Effector memory CD4-positive, alpha-beta T cell (primary cell): ENCODE measurements at places on chromosomes 1 and 21.

DNA sequence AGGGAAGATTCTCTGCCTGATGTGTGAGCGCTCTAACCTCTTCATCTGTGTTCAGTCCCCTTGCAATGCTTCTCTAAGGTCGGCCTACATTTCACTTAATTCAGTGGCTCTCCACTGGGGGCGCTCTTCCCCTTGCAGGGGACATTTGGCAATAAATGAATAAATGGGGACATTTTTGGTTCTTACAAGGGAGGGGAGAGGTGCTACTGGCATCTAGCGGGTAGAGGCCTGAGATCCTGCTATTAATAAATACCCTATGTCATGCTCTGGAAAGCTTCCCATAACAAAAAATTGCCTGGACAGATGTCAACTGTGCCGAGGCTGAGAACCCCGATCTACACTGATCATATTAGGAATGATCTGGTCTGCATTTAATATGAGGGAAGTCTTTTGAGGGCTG, 25.9 kb upstream of the DNAJC11 start:
- DNase-seq = peak; percentile 5
- H3K27ac ChIP-seq = no peak overlapping the region
- H3K4me3 ChIP-seq = no peak overlapping the region
- no peaks in the 10 kb centered on the region for H3K27me3 ChIP-seq
- no peaks in the 10 kb centered on the region for H3K36me3 ChIP-seq

DNA sequence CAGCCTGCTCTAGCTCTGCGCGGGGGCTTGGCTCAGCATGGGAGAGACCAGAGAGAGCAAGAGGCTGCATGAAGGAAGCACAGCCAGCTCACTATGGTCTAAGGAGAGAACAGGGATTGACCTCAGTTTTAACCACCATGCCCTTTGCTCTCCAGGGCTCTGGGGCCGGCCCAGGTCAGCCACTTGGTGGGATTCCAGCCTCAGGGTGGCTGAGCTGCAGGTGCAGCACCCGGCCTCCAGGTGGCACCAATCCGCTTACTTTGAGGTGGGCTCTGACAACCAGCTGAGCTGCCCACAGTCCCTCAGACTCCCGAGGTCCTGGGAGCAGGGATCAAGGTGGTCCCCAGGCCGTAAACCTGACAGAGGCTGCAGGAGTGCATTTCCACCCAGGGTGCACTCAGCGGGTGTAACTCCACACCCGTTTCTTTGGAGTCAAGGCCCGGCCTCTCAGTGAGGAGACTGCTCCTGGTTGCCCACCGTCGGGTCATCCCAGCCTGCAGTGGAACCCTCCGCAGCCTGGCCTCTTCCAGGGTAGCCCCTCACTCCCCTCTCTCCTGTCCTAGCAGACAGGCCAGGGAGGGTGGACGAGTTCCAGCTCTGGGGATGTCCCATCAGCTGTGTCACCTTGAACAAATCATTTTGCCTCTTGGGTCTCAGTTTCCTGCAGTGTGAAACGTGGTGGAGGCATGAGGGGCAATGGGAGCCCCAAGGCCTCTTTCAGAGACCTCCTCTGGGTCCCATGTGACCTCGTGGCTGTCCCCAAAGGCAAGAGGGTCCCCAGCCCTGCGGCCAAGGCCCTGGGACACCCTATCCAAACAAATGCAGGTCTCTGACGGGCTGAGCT, 607 bp upstream of the LGR6 start:
- H3K27me3 ChIP-seq = peaks cover 12% of the 10 kb centered on the region
- H3K36me3 ChIP-seq = no peaks in the 10 kb centered on the region
- no peak overlapping the region for H3K27ac ChIP-seq
- peak; percentile 15 for DNase-seq
- no peak overlapping the region for H3K4me3 ChIP-seq
- H3K4me1 ChIP-seq = peaks cover 10% of the 10 kb centered on the region

- peaks cover 14% of the 10 kb centered on the region for H3K36me3 ChIP-seq
- no peak for DNase-seq
- H3K27ac ChIP-seq = no peak overlapping the region
- H3K4me1 ChIP-seq = no peaks in the 10 kb centered on the region
- no peak overlapping the region for H3K4me3 ChIP-seq
- no peaks in the 10 kb centered on the region for H3K27me3 ChIP-seq
These were observed 64.2 kb downstream of the GPR137B start for GRCh38 chr1:236206548-236206947.

DNA sequence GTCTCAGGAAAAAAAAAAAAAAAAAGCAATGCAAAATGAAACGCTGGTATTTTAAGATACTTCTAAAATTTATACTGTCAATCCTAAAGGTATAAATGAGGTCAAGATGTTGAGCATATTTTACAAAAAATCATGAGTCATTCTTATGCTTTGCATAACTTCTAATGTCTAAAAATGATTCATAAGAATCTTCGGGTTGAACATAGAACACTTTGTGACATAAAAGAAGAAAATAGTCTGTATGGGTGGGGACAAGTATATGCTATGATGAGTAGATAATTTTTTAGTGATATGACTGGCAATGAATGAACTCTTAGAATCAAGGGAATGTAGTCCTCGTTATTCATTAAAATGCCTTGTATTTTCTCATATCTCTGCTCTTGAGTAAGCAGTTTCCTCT, 416.9 kb upstream of the USP24 start:
- no peaks in the 10 kb centered on the region for H3K27me3 ChIP-seq
- no peak for DNase-seq
- H3K27ac ChIP-seq = no peak overlapping the region
- no peaks in the 10 kb centered on the region for H3K36me3 ChIP-seq

DNA sequence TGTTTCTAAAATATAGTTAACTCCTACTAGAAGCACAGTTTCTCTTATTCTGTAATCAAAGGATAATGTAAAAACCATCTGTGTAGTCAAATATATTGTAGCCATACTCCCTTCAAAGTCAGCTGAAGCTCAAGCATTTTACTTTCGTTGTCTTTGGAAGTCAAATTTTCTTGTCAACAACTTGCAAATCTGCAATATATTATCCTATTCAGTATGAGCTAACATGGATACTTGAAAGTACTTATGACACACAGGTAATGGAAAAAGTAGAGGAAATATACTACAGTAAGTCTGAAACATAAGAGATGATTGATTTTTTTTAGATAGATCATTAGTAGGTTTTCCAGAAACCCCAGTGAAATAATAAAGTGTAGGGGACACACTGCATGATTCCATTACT, 121.5 kb downstream of the COL24A1 start:
- H3K27ac ChIP-seq = no peak overlapping the region
- no peak overlapping the region for H3K4me3 ChIP-seq
- no peaks in the 10 kb centered on the region for H3K4me1 ChIP-seq
- no peak for DNase-seq
- H3K36me3 ChIP-seq = no peaks in the 10 kb centered on the region
- no peaks in the 10 kb centered on the region for H3K27me3 ChIP-seq

- H3K4me3 ChIP-seq = no peak overlapping the region
- no peak for DNase-seq
- H3K4me1 ChIP-seq = peaks cover 48% of the 10 kb centered on the region
- H3K27me3 ChIP-seq = no peaks in the 10 kb centered on the region
These were observed 32.3 kb downstream of the C21orf91 start for GRCh38 chr21:17786851-17787181.

GRCh38 chr1:115922801-115923200, 53.5 kb upstream of the SLC22A15 start:
- H3K4me1 ChIP-seq = no peaks in the 10 kb centered on the region
- no peak overlapping the region for H3K27ac ChIP-seq
- no peak overlapping the region for H3K4me3 ChIP-seq
- DNase-seq = no peak

DNA sequence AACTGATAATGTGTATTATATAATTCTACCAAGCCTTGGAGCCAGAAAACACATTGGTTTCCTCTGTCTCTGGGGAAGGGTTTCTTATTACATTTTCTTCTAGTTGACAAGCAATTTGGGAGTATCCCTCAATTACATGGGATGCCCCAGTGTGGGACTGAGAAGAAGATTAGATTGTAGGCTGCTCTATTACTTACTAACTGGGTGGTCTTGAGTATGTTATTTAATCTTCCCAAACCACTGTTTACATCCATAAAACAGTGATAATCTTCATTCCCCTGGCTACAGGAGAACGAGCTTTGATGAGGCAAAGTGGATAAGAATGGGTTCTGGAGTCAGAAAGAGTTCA, 105.8 kb downstream of the TSEN15 start:
- no peak overlapping the region for H3K27ac ChIP-seq
- DNase-seq = no peak
- no peaks in the 10 kb centered on the region for H3K4me1 ChIP-seq
- no peak overlapping the region for H3K4me3 ChIP-seq
- H3K36me3 ChIP-seq = no peaks in the 10 kb centered on the region
- H3K27me3 ChIP-seq = peaks cover 3% of the 10 kb centered on the region

DNA sequence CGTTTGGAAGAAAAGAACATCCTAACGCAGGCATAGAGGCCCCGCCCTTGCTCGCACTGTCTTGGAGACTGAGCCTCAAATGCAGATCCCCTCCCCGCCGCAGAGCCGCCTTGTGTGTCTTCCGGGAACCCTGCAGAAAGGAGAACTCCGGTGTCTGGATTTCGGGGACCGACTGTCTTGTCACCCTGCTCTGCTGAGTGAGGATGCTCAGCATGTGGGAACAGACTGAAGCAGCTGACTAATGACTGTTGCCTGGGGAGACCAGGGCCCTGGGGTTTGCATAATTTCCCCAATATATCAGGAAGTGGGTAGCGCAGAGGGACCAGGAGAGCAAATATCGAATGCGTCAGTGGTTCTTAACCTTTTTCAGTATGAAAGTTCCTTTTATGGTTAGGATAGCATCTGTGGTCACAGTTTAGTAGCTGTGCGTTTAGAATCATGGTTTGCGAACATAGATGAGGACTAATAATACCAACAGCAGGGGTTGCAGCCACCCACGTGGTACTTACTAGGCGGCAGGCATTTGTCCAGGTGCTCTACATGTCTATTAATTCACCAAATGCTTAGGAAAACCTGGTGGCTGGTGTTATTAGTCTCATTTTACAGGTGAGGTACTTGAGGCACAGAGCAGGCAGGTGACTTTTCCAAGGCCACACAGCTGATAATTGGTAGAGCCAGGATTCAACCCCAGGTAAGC, 14.3 kb downstream of the GPR137B start:
- no peak overlapping the region for H3K27ac ChIP-seq
- H3K4me3 ChIP-seq = no peak overlapping the region
- no peaks in the 10 kb centered on the region for H3K36me3 ChIP-seq

- H3K4me3 ChIP-seq = no peak overlapping the region
- H3K27ac ChIP-seq = no peak overlapping the region
- H3K36me3 ChIP-seq = no peaks in the 10 kb centered on the region
- H3K4me1 ChIP-seq = peaks cover 11% of the 10 kb centered on the region
- DNase-seq = no peak
These were observed 511 bp upstream of the SNX27 start for GRCh38 chr1:151611288-151611790.

GRCh38 chr1:48560116-48560515, 88.1 kb upstream of the SPATA6 start:
- no peak for DNase-seq
- no peaks in the 10 kb centered on the region for H3K4me1 ChIP-seq
- H3K4me3 ChIP-seq = no peak overlapping the region
- no peak overlapping the region for H3K27ac ChIP-seq

DNA sequence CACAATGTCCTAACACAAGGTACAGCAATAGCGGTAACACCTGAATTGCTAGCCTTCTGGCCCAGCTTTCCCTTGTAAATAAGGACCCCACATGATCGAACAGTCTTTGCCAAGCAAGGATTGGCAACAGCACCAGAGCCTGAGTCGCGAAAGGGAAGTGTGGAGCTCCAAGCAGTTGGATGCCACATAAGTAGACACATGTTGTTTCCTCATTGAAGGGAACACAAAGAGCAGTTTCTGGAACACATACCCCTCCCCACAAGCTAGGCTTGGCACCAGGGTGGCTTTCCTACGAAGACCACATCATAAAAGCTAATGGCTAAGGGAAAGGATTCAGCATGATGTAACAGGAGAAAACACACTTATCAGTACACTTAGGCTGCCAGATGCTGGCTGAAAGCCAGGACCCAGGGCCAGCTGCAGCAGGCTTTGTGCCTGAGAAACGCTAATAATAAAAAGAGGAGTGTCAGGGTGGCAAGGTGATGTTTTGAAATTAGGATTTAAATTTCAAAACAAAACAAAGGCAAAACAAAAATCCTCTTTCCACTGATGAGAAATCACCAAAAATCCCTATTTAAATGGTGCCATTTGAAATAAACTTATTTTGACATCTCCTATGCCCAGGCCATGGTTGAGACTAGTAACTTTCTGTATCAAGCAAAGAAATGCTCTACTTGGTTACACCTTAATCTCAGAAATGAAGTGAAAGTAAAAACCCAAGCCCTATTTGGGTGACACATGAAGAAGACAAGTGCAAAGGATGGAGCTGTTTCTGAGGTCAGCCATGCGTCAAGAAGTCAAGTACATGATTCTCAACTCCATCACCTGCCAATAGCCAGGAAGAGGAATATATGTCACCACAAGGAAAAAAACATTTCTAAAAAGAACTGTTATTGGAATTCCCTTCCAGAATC, 11.9 kb upstream of the CPLANE2 start:
- H3K36me3 ChIP-seq = peaks cover 21% of the 10 kb centered on the region
- H3K27me3 ChIP-seq = no peaks in the 10 kb centered on the region
- no peaks in the 10 kb centered on the region for H3K4me1 ChIP-seq
- no peak for DNase-seq
- no peak overlapping the region for H3K27ac ChIP-seq

- no peak overlapping the region for H3K4me3 ChIP-seq
- H3K36me3 ChIP-seq = peaks cover 5% of the 10 kb centered on the region
- peaks cover 23% of the 10 kb centered on the region for H3K4me1 ChIP-seq
- no peak for DNase-seq
These were observed 10.2 kb downstream of the POLR3GL start for GRCh38 chr1:145974721-145975120.

DNA sequence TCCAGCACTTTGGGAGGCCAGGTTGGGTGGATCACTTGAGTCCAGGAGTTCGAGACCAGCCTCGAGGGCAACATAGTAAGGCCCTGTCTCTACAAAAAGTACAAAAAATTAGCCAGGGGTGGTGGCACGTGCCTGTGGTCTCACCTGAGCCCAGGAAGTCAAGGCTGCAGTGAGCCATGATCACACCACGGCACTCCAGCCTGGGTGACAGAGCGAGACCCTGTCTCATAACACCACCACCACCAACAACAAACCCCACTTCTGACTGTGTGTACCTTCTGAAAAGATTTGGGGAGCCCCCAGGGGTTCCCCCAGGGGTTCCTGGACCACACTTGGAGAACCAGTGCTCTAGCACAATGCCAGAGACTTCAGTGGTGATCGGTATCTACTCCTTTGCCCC, 29.9 kb downstream of the NUAK2 start:
- H3K36me3 ChIP-seq = no peaks in the 10 kb centered on the region
- no peaks in the 10 kb centered on the region for H3K27me3 ChIP-seq
- H3K4me1 ChIP-seq = peaks cover 21% of the 10 kb centered on the region
- H3K27ac ChIP-seq = no peak overlapping the region
- H3K4me3 ChIP-seq = no peak overlapping the region
